ENCODE measurements at places on chromosomes 1 and 21.

DNA sequence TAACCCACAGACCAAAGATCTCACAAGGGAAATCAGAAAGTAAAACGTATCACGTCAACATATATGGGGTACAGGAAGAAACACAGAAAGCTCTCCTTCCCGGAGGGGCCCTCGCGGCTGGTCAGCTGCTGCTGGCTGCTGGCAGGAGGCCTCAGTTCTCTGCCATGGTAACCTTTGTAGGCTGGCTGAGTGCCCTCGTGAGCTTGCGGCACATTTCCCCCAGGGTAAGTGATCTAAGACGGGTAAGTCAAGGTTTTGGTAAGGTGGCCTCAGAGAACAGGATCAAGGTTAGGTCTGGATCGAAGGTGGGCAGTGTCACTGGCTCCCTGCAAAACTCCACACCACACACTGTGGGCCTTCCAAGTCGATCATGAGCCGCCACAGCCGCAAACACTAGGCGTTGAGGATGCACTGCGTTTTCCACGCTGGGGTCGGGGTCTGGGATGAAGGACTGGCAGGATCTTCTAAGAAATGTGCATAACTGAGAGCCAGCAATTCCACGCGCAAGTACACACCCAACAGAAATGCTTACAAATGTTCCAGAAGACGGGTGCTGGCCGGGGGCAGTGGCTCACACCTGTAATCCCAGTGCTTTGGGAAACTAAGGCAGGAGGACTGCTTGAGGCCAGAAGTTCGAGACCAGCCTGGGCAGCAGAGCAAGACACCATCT, 33.9 kb downstream of the WDR4 start:
- no peak for DNase-seq

GRCh38 chr1:8966606-8967005, 20.9 kb downstream of the CA6 start:
- DNase-seq: no peak

GRCh38 chr1:76140227-76140626, 65.7 kb downstream of the ST6GALNAC3 start:
- DNase-seq: no peak

GRCh38 chr1:18938008-18938706, 18.3 kb downstream of the IFFO2 start:
- DNase-seq: no peak

- no peak for DNase-seq
These were observed 15.3 kb downstream of the LURAP1 start for GRCh38 chr1:46218443-46218842.

DNA sequence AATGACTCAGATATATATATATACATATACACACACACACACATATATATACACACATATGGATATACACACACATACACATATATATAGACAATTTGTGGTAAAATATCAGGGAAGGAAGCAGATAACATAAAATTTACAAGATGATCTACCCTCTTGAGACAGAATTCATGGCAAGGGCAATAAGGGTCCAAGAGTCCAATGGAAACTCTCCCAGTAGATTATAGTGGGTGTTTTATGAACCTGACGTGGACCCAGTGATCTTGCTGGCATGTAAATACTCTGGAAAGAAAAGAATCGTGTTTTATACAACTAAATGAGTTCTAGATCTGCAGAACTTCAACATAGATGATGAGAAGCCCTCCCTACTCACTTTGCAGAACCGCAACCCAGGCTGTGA, 49.3 kb downstream of the DENND1B start:
- no peak for DNase-seq

DNA sequence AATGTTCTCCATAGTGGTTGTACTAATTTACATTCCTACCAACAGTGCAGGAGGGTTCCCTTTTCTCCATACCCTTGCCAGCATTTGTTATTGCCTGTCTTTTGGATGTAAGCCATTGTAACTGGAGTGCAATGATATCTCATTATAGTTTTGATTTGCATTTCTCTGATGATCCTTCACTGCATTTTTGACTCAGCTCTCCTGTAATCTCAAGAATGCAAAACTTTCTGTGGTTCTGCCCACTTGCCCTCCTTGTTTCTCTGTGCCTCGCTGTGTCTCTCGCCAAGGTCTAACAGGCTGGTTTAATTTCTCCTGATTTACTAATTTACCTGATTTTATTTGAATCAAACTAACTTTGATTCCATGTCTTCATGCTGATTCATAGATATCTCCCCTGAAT, 407.9 kb downstream of the ZP4 start:
- DNase-seq: no peak

All from KBM-7 (cell line).